Hematopoietic multipotent progenitor cell treated with erythropoietin and hydrocortisone succinate and interleukin-3 and kit ligand, for 15 days (in vitro differentiated cells): ENCODE measurements at places on chromosomes 2 and 18.

DNA sequence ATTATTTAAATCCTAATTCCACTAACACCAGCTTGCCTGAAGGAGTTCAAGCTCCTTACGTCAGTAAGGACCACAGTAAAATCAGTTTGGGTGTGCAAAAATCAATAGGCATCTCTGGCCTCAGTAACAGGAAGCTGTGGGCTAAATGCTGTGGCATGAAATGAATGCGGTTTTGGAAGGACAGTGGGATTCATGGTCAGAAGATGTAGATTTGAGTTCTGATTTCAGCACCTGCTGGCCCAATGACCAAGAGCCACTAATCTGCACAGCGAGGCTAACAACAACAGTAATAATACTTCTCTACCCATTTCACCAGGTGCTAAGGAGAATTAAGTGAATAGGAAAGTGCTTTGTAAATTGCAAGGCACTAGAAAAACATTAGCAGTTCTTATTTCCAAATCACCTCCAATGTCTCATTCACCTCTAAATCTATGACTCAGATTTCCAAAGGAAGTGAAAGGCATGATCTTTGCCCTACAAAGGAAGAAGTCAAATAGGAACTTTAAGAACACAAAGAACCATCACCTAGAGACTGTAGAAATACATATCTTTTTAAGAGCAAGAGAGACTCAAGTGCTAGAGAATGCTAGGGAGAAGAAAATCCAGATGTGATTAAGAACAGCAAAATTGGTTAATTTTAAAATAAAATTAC, 172.6 kb downstream of the ANKRD44 start:
- DNase-seq = no peak

DNA sequence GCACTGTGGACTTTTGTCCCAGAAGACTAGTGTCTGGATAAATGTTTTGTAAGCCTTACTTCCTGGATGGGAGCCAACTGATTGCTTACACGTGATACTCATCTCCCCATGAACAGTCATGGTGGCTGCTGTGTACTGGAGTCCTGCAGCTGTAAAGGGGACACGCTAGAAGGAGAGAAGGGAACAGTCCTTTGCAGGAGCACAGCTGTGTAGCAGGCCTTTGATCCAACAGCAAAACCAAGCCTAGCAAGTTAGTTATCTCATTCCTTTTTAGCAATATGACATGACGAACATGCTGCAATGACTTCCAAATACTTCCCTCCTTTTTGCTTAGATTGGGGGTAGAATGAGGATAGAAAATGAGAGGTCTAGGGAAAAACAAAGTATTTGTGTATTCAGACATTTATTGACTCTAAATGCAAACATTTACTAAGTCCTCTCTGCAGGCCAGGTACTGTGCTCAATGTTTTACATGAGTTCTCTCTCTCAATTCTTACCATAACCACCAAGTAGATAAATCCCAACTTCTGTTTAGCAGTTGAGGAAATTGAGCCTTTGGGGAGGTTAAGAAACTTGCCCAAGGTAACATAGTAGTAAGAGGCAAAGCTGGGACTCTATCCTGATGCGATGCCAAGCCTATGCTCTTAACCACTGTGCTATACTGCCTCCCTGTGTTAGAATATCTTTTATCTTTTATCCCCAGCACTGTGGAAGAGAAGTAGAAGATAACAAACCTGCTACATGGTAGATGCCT, 55.4 kb upstream of the CD28 start:
- no peak for DNase-seq

DNA sequence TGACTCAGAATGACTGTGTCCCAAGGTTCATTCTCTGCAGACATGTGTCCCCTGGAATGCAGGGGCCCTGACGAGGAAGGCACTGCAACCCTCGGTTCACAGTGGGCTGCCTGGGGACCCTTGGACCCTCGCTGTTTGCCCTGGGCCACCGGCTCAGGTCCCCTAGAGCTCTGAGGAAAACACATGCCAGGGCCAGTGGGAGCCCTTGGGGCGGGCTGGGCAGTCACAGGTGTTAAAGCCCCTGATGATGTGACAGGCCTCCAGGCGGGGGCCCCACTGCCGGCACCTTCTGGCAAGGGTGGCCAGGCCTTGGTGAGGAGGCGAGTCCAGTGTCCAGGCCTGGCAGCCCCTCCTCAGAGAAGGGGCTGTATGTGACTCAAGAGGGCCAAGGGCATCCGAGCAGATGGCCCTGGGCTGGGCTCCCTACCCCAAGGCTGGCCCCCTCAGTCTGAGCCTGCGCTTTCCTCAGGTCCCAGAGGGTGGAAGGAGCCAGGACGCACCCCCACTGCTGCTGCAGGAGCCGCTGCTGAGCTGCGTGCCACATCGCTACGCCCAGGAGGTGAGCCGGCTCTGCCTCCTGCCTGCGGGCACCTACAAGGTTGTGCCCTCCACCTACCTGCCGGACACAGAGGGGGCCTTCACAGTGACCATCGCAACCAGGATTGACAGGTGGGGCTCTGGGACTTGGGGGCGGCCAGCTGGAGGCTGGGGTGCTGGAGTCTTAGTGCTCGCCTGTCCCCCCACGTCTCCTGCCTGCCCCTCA, 11.1 kb downstream of the CAPN10 start:
- no peak for DNase-seq

GRCh38 chr2:216873573-216873972, 13.7 kb upstream of the TNP1 start:
- DNase-seq = no peak

- DNase-seq = no peak
Observed at GRCh38 chr2:18588802-18589201, 567 bp downstream of the NT5C1B start.

DNA sequence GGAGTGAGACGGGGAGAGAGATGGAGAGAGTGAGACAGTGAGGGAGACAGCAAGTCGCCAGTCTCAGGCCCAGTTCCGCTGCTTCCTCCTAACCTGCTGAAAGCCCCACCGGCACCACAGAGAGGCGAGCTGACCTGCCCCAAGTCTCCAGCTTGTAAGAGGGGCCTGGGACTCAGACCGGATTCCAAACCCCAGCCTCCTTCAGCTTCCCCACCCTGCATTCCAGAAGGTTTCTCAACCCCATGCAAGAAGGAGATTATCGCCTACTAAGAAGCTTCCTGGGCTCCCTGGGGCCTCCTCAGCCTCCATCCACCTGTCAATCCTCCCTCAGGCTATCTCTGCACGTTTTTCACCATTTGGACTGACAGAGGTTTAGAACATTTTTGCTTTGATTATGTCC, 173.1 kb upstream of the RAB6C start:
- no peak for DNase-seq

- DNase-seq = no peak
Observed at GRCh38 chr2:64601034-64601754, 52.5 kb downstream of the SERTAD2 start.

DNA sequence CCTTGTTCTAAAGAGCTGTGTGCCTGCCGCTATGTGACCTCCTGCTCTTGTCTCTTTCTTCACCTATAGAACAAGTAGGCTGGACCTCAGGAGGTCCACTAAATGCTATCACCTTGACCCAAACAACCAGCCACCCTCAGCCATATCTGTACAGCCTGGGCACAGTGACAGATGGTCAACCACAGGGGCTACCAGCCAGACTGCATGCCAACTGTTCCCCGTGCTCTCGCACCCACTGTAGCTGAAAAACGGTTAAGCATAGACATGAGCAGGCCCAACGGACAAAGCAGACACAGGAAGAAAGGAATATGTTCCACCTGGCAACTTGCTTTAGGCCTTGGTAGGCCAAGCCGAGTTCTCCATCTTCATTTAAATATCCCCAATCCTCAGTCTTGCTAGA, 43.2 kb upstream of the ACAA2 start:
- no peak for DNase-seq

- DNase-seq = no peak
Observed at GRCh38 chr18:36139245-36139644, 9.5 kb downstream of the ELP2 start.

DNA sequence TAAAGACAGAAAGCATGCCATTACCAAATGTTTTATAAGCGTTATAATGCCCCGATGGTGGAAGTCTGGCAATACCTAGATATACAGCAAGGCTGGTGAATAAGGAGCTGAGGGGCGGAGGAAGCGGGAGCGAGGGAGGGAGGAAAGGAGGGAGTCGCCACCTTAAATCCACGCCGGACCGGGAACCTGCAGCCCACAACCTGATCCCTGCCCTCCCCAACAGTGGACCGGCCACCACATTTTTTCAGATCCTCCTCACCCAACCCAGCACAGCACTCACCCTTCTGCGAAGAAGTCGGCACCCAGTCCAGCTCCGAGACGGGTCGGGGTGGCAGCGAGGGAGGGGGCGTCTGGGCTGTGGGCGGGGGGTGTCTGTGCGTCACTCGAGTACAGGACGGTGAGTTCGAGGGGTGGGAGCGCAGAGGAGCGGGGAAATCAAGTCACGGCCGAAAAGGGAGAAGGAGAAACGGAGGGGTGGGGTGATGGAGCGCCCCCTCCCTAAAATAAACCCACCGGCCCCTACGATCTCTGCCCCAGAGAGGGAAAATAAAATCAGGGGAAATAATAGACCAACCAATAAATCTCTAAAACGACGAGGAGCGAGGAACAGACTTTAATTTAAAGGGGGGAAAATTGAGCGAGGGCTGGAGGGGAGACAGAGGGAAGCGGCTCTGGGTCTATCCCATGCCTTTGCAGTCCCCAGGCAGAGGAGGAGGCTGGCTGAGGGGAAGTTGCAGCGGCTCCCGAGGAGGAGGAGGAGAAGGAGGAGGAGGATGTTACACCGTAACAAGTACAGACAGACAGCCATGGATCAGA, 96.5 kb upstream of the SERTAD2 start:
- no peak for DNase-seq

GRCh38 chr2:71685941-71686611, 232.7 kb downstream of the DYSF start:
- DNase-seq = no peak

DNA sequence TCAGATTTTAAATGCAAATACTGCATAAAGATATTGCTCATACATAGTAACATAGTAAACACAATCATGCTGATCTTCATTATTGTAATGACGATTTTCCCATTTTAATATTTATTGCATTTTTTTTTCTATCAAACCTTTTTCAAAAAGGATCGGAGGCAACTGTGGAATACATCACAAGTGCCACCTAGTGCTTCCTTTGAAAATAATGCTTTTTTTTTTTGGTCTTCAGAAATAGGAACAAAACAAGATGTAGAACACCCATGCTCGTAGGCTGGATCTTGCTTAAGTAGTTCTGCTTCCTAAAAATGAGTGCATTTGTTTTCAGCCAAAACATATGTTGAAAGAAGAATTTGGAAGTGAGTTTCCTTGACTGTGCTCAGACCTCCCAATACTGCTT, 35.7 kb upstream of the GPR155 start:
- no peak for DNase-seq

- no peak for DNase-seq
Observed at GRCh38 chr2:220509096-220509757, 881.8 kb downstream of the SLC4A3 start.

DNA sequence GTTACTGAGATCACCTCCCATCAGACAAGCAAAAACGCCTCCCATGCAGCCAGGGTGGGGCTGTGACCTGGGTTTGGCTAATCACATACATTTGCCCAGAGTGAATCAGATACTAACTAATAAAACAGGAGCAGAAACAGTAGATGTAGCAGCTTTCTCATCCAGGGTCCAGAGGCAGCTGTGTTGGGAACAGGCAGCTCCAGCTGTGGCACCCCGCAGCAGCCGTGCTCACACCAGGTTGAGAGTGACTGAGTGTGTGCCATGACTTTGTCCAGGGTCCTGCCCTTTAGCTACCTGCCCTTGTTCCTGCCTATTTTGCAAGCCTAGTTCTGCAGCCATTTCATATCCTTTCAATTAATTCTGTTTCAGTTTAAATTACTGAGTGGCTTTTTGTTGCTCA, 20.5 kb downstream of the DDX18 start:
- no peak for DNase-seq

DNA sequence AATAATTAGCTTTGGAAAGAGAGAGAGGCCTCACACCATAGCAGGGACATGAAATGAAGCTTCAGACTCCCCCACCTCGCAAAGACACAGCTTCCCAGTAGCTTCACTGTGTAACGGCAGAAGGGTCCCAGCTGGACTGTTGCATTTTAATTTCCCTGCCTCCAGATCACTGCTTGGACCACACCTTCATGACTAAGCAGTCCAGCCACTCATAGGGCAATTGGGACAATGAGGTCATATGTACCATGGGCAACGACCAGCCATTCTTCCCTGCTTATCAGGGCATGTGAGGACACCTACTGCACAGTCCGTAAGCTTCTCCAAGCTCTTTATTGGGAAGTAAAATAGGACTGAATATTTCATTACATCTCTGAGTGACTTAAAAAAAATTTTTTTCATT, 183.0 kb downstream of the MREG start:
- DNase-seq = no peak

DNA sequence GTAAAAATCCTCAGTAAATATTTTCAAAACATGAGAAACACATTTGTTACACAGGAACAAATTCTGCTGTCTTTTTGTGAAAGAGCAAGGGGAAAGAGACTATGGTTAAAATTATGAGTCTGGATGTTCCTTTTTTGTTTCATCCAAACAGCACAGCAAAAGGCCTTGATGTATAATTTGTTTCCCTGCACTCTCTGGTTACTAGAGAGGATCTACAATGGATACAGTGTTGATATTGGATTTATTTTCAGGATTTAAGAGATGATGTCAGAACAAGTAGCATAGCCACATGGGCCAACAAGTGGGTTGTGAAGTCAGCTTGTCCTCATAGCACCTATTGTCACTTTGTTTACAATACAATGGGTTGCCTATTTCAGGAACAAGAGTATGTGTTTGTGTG, 11.3 kb upstream of the ERBB4 start:
- no peak for DNase-seq

DNA sequence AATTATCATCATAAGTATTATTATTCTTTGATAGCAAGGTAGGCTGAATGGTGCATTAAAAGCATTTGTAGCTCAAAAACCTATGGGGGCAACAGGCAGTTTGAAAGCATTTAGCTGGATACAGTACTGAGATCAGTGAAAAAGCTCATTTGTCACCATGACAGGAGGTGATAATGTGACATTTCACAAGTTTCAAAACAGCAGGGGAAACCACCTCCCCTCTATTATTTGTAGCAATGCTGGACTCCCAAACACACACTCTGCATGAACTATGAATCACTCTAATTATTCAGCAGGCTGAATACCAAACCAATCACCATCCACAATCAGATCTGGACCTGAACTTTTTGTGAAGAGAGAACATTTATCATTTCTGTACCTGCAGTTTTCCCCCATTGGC, 63.4 kb downstream of the MYO5B start:
- DNase-seq = no peak

GRCh38 chr2:173199294-173199693, 123.6 kb downstream of the MAP3K20 start:
- DNase-seq = no peak

DNA sequence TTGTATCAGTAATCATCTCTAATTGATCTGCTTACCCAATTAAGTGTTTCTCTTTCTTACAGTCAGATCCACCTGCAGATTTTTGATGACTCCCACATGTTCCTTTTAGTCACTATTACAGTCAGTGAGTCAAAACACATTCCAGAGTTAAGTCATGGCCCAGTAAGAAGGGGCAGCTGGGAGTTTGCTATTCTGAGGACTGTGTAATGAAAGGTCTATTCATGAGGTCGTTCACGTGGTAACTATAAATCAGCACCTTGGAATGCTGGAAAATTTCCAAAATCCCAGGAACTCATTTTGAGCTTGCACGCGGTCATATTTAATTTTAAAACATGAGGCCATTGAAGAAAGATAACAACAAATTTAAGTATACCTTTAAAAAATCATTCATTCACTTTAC, 252.5 kb downstream of the XIRP2 start:
- DNase-seq = no peak

GRCh38 chr2:150911766-150912280, 349.8 kb downstream of the RBM43 start:
- no peak for DNase-seq
